ENCODE measurements at places on chromosomes 3 and 15.

- DNase-seq, result no peak
Measured at GRCh38 chr3:86245360-86245759, 745.6 kb downstream of the VGLL3 start.

DNA sequence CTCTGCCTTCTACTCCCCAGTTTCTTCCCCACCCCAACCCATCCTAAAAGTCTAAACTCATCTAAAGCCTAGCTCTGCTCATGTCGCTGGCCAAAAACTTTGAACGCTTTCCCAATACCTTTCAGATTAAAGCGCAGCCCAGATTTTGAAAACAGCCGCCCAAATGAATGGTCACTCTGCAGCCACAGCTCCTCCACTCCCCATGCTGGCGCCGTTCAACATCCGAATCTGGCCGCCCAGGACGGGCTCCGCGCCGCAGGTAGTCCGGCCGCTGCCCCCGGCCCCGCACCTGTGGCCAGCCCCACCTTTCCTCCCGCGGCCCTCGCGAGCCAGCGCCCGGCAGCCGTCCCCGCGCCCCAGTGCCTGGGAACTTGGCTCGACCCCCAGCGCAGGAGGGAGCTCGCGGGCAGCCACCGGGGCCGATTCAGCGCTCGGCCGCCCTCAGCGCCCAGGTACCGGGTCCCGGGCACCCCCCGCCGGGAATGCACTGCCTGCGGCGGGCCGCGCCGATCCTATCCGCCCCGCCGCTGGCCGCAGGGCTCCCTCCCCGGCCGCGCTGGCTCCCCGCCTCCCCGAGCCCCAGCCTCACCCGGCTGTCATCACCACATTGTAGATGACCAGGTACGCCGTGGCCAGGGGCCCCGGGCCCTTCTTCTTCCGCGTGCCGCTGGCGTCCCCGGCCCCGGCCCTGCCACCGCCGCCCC, 417 bp downstream of the HACD2 start:
- DNase-seq, result no peak

GRCh38 chr3:6809349-6809748, 51.6 kb upstream of the GRM7 start:
- DNase-seq, result no peak

GRCh38 chr3:31790193-31791089, 190.6 kb downstream of the OSBPL10 start:
- no peak for DNase-seq

DNA sequence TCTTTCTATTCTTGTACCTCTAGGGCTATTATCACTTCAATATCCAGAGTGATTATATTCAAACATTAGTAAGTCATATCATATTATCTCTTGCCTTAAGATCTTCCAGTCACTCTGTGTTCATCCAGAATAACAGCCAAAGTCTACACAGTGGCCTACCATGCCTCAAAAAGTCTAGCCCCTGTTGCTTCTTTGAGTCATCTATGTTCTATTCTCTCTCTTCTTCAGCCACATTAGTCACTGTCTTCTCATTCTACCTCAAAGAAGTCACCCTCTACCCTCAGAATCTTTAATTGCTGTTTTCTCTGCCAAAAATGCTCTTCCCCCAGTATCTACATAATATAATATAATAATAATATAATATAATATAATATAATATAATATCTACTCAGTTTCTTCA, 356.0 kb downstream of the NLGN1 start:
- DNase-seq, result no peak

- no peak for DNase-seq
Measured at GRCh38 chr15:47614360-47615011, 102.8 kb upstream of the SEMA6D start.

Measured in NCI-H774 (cell line).